ENCODE measurements at places on chromosomes 11 and 22. TPM values are rescaled to one million over a fixed set of nuclear protein-coding genes. Genes with fewer than 3 reads are reported as not detected.

PPP2R5B gene
- total RNA-seq: 14.0 TPM

APOBEC3H gene
- not detected for total RNA-seq

PPARA gene
- total RNA-seq: 10.7 TPM

NPAS4 gene
- total RNA-seq: 0.08 TPM

TSPAN32 gene
- total RNA-seq: not detected

APOA4 gene
- total RNA-seq: not detected

VSIG10L2 gene
- not detected for total RNA-seq

DNA sequence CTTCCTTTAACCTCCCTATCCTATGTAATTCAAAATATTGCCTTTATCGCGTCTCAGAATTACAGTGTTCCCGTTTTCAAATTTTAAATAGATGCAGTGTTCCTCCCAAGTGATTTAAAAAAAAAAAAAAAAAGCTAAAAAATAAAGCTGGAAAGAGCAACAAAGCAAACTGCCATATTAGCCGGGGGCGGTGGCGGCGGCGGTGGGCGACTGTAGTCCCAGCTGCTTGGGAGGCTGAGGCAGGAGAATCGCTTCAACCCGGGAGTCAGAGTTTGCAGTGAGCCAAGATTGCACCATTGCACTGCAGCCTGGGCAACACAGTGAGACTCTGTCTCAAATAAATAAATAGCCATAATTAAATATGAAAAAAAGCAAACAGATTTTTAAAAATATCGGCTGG is 5.5 kb upstream of the AGBL2 start:
- DNase-seq: no peak

GRCh38 chr11:72482211-72482812 is 48.0 kb upstream of the CLPB start:
- peak; percentile 61 for DNase-seq

- no peak for DNase-seq
Observed at GRCh38 chr11:65658174-65659021, 4.3 kb downstream of the RELA start.

DNA sequence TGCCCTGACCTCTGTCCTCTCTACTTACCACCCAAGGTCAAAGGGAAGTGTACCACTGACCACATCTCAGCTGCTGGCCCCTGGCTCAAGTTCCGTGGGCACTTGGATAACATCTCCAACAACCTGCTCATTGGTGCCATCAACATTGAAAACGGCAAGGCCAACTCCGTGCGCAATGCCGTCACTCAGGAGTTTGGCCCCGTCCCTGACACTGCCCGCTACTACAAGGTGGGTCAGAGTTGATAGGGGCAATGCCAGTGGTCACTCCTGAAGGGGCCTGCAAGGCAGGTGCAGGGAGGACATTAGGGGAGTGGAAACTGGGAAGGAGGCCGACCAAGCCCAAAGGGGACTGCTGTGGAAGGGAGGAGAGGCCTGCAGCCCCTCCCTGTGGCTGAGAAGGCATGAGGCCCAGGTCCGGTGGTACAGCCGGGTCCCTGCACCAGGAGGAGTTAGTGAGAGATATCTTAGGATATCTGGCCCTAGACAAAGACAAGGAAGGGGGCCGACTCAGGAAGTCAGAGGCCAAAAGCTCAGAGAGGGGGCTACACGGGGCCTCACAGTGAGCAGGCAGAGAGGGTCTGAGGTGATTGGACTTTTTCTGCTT is 17.9 kb downstream of the POLR3H start:
- no peak for DNase-seq

- DNase-seq: no peak
Observed at GRCh38 chr22:16804882-16805281, 20.3 kb downstream of the XKR3 start.
